ENCODE measurements at places on chromosomes 6 and 20.

DNA sequence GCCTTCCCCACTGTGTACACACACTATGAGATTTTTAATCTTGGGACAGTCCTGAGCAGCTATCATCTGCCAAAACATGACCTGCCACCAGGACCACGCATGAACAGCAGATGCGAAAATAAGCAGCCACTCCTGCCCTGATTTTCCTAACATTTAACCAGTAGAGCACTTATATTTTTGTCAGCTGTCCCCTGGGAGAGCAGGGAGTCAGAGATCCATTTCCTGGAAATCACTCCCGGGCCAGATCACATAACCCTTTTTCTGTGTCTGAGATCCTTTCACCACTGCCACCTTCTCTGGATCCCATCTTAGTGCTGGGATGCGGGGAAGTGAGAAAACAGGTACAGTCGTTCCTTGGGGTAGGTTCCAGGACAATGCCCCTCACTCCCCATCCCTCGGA is 5.7 kb downstream of the SDCBP2 start:
- DNase-seq, result no peak

GRCh38 chr6:42315991-42316970 is 98.6 kb upstream of the MRPS10 start:
- no peak for DNase-seq

DNA sequence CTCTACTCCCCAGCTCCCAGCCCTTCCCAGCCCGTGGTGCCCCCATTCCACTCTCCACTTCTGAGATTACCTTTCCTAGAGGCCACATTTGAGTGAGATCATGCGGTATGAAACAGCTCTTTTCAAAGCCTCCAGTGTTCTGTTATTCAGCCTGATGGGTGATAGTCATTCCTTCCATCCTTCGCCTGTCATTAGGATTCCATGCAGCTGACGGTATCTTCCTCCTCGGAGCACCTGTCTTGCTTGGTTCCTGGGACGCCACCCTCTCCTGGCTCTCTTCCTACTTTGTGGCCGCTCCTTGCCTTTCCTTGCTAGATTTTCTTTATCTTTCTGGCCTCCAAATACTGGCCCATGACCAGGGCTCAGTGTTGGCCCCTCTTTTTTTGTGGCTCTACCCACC is 137.0 kb downstream of the ARID1B start:
- DNase-seq, result no peak

GRCh38 chr6:36967757-36968156 is 13.2 kb downstream of the PI16 start:
- no peak for DNase-seq

DNA sequence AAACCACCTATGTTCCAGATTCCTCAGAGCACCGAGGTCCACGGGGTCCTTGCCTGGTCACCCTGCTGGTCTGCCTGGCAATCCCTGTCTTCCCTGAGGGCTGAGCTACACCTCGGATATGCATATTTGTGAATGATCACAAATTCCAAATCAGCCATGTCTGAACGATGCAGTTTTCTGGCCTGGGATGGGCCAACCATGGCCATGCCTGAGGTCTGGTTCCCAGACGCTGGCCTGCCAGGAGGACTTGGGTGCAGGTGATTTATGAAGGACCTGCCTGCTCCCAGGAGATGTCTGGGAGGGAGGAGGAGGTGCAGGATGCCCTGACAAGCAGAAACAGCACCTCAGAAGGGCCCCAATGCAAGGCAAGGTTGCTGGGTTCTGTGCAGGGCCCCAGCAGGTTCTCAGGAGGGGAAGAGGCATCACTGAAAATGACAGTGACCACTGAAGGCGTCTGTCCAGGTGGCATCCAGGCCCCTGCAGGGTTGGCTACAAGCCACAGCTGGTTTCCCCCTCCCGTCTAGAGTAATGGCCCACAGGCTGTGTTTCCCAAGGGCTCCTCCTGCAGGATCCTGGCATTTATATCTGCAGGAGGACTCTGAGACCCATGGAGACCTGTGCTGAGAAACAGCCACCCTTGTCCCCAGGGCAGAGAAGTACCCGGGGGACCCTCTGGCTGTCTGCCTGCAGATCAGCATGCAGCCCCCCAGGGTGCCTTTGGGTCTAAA is 205.3 kb downstream of the TAF4 start:
- no peak for DNase-seq

DNA sequence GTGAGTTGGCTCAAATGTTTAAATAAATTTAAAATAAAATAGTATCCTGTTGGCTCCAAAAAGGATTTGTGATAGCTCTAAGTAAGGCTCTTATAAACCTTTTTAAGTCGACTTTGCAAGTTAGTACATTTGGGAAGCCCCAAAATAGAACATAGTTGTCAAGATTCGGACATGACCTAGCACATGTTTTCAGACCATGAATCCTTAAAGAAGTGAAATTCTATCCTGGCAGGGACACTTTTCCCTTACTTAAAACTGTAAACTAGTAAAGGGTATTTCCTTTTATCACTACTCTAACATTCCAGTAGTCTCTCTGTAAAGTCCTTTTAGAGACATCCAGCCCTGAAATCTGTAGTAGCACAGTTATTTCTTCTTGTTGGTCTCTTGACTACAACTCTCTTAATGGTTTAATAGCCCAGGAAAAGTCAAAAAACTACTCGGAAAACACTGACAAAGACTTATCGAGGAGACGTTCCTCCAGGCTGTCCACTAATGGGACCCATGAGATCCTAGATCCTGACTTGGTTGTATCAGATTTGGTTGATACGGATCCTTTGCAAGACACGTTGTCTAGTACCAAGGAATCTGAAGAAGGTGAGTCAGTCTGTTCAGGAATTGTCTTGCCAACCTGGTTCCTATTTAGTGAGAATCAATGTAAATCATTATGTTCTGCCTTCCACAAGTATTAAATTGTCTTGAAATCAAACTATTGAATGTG is 83.6 kb downstream of the SCAND1 start:
- no peak for DNase-seq

GRCh38 chr6:4853782-4854511 is 77.7 kb downstream of the CDYL start:
- no peak for DNase-seq

DNA sequence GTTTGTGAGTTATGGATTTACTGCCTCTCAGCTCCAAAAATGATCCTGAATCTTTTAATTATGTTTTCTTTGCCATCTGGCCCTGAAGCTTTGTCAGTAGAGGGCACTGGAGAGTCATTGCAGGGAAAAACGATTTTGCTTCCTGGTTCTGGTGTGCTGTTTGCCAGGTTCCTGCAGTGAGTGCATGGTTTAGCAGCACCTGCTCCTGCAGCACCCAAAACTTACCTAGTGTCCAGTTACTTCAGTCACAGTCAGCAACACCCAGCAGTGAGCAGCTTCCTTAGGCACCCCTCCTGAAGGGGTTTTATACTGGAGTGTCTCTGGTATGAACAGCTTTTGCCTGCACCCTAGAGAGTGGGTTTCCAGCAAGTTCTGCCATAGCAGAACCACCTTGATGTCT is 6.0 kb upstream of the TRIM26 start:
- peak; percentile 66 for DNase-seq

DNA sequence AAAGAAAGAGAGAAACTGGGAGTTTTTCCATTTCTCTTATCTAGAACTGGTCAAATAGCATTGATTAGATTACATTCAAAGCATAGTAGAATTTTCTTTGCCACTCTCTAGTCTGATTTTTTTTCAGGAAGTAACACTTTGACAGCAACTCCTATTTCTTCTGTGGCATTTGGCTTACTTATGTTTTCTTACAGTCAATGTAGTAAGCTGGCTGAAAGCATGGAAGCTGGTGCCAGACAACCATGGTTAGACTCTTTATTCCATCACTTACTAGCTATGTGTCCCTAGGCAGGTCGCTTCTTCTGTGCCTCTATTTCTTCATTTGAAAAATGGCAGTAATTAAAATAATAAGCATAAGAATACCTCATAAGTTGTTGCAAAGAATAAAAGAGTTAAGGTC is 54.2 kb upstream of the OPRM1 start:
- no peak for DNase-seq

DNA sequence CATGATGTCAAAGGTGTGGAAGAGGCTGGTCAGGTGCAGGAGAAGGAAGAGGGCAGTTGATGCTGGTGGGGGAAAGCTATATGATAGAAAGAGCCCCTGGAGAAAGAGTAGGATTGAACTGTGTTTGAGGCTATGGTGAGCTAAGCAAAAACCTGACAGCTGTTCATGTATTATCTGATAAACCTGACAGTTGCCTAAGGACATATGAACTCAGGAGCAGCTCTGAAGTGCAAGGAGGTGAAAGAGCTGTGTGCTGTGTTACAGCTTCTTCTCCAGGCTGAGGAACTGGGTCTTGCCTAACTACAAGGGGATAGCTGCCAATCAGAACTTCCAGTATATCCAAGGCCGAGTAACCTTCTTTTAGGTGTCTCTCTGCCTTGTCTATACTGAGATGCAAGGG is 81.8 kb downstream of the LCA5 start:
- DNase-seq, result no peak

- no peak for DNase-seq
Observed at GRCh38 chr6:56798163-56798562, 155.5 kb upstream of the DST start.

GRCh38 chr20:33093074-33093473 is 13.6 kb downstream of the BPIFB4 start:
- no peak for DNase-seq

- no peak for DNase-seq
Observed at GRCh38 chr20:33551778-33552177, 61.9 kb downstream of the CBFA2T2 start.

- DNase-seq, result no peak
Observed at GRCh38 chr6:157904999-157905398, 76.7 kb upstream of the SYNJ2 start.

- no peak for DNase-seq
Observed at GRCh38 chr20:2220298-2220697, 75.5 kb upstream of the TGM3 start.

DNA sequence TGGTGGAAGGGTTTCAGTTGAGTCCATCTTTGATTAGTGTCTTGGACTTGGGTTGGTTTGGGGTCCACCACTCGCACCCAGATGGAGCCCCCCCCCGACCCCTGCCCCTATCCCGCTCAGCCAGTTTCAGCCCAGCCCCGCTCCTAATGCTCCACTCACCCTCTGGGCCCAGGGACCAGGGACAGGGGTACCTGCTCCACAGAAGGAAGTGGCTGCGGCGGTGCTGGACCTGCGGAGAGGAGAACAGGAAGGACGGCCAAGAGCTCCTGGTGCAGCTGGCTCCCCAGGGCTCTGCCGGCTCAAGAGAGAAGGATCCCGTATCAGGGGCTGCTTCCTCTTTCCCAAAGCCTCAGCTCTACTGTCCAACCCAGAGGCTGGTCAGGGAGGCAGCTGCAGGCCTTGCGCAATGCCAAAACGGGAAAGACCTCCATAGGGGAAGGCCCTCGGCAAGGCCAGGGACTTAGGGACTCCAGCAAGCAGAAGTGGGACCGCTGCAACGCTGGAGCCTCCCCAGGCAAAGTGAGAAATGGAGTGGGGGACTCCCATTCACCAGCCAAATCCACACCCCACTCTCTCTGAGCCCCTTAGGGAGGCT is at the start of gene SIGLEC1:
TSS of gene SIGLEC1 (minus strand) at position 322 of the 595 bp plus-strand sequence. CDS start 5,472 bp downstream, outside the sequence.
- no peak for DNase-seq

All from CD4-positive, alpha-beta memory T cell (primary cell).